ENCODE measurements at places on chromosomes 16 and 17.

DNA sequence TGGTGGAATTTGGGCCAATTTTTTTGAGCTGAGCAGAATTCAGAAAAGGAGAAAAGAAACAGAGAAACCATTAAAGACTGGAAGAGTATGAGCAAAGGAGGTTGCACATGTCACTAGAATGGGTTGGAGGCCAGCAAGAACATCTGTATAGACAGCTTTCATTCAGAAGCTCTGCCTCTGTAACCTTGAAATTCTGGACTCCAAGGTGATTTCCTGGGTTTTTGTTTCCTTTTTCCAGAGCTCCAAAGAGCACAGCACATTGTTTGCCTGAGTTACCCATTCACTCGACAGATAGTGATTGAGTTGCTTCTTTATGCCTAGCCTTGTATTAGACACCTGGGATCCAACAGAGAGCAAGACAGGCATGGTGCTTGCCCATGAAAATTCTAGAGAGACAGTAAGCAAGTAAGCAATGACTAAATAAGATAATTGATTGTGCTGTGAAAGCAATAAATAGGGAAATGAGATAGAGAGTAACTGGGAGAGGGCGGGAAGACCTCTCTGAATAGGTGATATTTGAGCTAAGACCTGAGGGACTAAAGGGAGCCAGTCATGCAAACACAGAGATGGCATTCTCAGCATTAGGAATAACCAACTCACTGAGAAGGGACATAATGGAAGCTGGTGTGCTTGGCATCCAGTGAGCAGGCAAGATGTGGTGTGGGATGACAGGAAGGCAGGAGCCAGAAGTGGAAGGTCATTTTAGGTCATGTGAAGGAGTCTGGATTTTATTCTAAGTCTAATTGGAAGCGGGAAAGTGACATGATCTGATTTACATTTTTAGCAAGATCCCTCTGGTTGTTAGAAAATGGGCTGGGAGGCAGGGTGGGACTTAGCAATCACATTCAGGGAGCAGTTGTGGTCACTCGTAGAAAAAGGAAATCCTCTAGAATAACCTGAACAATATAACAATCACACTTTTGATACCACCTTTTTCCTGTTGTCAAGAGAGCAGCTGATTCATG, 197.5 kb downstream of the HS3ST3A1 start:
- no peak overlapping the region for H3K4me3 ChIP-seq
- no peaks in the 10 kb centered on the region for H3K27me3 ChIP-seq
- DNase-seq = no peak
- no peaks in the 10 kb centered on the region for H3K36me3 ChIP-seq
- no peaks in the 10 kb centered on the region for H3K4me1 ChIP-seq
- H3K27ac ChIP-seq = no peak overlapping the region

DNA sequence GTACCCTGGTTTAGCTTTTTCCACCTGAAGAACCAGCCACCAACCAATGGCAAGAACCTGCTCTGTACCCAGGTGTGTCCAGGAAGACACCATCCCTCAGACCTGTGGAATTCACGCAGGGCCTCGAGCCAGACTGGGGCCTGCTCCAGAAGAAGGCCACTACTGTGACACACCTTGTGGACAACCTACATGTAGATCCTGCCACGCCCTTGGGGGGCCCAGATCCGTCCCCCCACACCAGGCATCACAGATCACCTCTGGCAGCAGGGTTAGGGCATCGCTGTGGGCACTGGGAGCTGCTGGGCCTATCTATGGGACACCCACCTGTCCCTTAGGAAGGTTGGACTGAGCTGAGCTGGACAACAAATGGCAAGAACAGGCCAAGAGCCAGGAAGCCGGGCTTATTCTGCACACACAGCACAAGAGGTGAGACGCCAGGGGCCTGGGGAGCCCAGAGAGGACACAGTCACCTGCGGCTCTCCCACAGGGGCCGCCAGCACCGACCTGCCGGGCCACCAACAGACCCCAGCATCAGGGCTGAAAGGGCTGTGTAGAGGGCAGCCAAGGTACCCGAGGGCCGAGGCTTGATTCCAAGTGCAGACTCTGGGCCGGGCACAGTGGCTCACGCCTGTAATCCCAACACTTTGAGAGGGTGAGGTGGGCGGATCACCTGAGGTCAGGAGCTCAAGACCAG, 7.7 kb downstream of the FAAP100 start:
- no peak overlapping the region for H3K4me3 ChIP-seq
- no peak overlapping the region for H3K27ac ChIP-seq
- H3K36me3 ChIP-seq = peaks cover 15% of the 10 kb centered on the region
- no peak for DNase-seq
- H3K27me3 ChIP-seq = no peaks in the 10 kb centered on the region

- peak overlapping the region; percentile 9 for H3K27ac ChIP-seq
- H3K27me3 ChIP-seq = no peaks in the 10 kb centered on the region
- peaks cover 5% of the 10 kb centered on the region for H3K4me1 ChIP-seq
- no peak for DNase-seq
Observed at GRCh38 chr16:54055191-54055590, 231.4 kb downstream of the IRX3 start.

DNA sequence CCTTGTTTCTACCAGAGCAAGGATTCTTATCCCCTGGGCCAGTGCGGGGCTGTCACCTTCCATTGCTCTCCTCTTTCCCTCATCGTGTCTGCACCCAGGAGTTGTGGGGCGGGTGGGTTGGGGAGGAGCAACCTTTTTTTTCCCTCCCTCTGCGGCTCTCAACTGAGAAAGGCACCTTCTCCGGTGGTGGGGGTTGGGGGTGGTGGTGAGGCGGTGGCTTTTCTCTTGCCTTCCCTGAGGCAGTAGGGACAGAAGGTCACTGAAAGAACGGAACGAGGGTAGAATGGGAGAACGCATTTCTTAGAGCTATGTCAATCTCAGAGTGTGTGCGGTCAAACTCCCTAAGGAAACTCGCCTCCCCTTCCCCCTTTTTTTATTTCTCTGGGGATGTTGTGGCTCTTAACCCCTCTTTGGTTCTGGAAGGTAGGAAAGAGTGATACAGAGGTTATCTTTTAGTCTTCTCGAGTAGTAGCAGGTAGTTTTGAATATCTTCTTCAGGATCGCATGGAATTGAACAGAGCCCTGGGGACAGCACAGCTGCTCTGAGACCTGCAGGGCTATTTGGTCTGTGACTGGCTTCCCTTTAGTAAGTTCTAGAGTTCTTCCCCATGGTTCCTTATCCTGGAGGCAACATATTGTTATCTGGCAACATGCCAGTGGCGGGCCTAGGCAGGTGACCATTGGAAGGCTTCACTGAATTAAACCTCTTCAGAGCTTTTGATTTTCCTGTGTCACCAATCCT, 994 bp downstream of the CLTC start:
- no peak for DNase-seq
- peaks cover 19% of the 10 kb centered on the region for H3K4me1 ChIP-seq
- H3K27ac ChIP-seq = peak overlapping the region; percentile 99
- no peaks in the 10 kb centered on the region for H3K27me3 ChIP-seq

GRCh38 chr17:49978501-49978900, 9.5 kb downstream of the DLX4 start:
- DNase-seq = no peak
- no peak overlapping the region for H3K27ac ChIP-seq
- no peaks in the 10 kb centered on the region for H3K27me3 ChIP-seq
- H3K36me3 ChIP-seq = no peaks in the 10 kb centered on the region
- no peaks in the 10 kb centered on the region for H3K4me1 ChIP-seq
- H3K4me3 ChIP-seq = no peak overlapping the region

DNA sequence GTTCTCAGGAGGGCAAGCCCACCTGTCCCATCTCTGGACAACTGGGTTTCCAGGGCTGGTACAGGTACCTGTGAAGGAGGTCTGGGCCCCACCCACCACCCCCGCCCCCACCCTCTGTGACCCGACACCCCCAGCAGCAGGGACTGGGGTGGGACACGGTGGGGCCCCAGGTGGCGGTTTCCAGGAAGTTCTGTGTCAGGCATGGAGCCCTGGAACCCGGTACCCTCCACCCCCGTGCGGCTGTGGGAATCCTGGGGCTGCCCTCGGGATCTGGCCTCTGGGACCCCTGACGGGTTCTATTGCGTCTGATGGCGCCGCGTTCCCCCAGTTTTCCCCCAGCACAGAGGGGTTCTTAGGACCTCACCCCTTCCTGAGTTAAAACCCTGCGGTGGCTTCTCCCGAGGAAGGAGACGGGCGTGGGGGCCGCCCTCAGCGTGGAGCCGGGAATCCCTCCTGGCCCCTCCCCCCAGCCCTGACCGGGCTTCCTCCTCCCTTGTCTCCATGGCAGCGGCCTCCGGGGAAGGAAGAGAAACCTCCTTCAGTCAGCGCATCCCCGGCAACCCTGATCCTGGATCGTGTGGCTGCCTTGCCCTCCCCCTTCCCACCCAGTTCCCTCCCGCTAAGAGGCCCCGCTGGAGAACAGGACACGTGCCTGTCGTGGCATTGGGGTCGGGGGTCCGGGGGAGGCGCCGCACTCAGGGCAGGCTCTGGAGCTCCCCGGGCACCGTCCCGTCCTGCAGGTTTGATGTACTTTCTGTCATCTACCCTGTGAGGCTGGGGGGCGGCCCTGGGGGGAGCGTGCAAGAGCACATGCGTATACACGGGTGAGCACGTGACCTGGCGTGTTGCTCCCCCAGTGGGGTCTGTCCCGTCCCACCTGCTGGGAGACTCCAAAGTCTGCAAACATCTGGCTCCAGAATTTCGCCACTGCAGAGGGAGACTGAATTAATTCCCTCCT, 30.3 kb downstream of the CACNA1H start:
- DNase-seq = no peak
- H3K36me3 ChIP-seq = no peaks in the 10 kb centered on the region
- peak overlapping the region; percentile 43 for H3K27ac ChIP-seq
- no peak overlapping the region for H3K4me3 ChIP-seq

DNA sequence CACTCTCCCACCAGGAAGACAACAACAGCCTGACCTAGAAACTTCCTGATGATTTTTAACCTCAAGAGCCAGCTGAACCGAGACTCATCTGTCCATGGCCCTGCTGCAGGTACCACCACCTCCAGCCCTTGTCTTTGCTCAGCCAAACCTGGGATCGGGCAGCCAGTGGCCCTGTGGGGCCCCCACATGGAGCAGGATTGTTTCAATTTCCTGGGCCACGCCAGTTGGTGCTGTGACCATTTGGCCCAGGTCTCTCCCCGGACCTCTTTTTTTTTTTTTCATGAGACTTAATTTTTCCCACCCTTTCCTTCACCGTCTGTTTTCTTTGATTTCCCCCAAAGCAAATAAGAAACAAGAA, 8.3 kb upstream of the HOXB2 start:
- H3K27ac ChIP-seq = peak overlapping the region; percentile 23
- no peak overlapping the region for H3K4me3 ChIP-seq
- H3K27me3 ChIP-seq = peaks cover 3% of the 10 kb centered on the region

DNA sequence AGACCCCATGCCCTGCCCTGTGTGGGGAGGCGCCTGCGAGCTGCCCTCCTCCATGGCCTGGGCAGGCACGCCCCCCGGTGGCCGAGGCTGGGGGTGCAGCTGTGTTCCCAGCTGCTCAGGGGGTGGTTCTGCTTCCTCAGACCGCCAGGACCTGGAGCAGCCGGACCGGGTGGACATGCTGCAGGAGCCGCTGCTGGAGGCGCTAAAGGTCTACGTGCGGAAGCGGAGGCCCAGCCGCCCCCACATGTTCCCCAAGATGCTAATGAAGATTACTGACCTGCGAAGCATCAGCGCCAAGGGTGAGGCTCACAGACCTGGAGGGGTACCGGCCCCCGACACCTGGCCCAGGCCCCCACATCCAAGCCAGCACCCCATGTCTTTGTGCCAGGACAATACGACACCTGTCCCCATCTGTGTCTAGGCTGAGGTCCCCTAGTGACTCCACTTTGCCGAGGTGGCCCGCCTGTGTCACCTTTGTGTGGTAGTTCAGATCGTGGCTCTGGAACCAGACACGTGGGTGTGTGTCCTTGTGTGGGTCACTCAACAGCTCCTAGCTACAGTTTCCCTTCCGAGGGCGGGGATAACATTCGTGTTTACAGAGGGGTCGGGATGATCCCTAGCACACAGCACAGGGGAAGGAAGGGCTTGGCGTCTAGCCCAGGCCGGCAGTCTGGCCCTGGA, 9.3 kb downstream of the GJD3 start:
- peak overlapping the region; percentile 61 for H3K27ac ChIP-seq
- DNase-seq = peak; percentile 79
- H3K4me3 ChIP-seq = no peak overlapping the region
- H3K27me3 ChIP-seq = no peaks in the 10 kb centered on the region
- H3K4me1 ChIP-seq = no peaks in the 10 kb centered on the region

- no peak overlapping the region for H3K27ac ChIP-seq
- no peaks in the 10 kb centered on the region for H3K4me1 ChIP-seq
- H3K4me3 ChIP-seq = no peak overlapping the region
Observed at GRCh38 chr17:41352597-41353366, 2.2 kb upstream of the KRT33A start.

DNA sequence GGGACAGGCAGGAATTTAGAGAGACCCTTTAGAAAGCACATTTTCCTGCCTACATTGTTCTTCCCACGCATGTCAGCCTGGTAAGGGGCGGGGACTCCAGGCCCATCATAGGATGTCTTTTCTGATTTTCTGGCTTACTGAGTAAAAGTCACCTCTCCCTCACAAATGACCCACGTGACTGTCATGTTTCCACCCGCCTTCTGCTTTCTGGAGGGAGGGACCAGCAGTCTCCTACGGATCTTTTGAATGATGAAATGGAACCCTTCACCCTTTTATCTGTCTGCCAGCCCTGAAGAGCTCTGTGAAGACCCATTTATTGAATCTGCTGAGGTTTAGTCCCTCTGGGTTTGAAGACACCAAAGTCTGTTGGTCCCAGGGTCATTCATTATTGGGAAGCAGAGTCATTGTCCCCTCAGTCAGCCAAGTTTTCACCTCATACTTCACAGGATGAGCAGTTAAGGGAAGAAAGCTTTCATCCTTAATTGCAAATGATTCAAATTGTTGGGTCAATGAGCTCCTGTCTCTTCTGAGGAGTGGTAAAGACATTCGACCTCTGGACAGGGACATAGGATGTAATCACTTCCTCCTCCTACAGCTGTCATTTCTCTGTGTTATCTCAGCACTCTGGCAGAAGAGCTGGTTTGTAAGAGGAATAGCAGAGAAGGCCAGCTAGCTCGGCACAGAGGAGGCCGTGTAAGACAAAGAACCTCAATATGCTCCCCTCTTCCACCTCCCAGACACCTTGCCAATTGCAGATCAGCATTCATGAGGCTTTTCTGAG, 446.1 kb downstream of the HS3ST3B1 start:
- H3K27ac ChIP-seq = no peak overlapping the region
- no peaks in the 10 kb centered on the region for H3K4me1 ChIP-seq
- no peaks in the 10 kb centered on the region for H3K36me3 ChIP-seq
- no peak overlapping the region for H3K4me3 ChIP-seq

DNA sequence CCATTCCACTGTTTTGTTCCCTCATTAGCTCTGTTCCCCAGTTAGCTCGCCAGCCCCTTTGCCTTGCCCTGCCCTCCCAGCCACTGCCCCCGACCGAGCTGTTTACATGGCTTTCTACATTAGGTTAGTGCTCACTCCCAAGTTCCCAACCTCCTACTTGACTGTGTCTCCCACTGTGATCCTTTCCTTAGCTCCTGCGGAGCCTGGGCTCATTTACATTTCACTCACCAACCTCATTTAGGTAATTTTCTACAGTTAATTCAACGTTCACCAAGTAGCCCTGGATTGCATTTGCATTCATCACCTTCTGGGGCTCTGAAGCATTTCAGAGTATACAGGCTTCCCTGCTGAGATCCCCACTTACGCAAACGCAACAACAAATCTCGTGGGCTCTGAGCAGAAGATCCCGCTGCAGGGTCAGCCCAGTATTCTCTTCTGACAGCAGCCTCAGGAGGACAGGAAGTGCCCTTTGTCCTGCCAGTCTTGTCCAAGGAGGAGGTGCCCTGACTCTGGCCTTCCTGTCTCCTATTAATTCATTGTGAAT, 325.8 kb upstream of the CCL2 start:
- no peaks in the 10 kb centered on the region for H3K36me3 ChIP-seq
- no peak for DNase-seq
- H3K4me1 ChIP-seq = no peaks in the 10 kb centered on the region
